Neural progenitor cell (in vitro differentiated cells): ENCODE measurements at places on chromosomes 16 and 17. TPM values are rescaled to one million over a fixed set of nuclear protein-coding genes. Genes with fewer than 3 reads are reported as not detected.

DNA sequence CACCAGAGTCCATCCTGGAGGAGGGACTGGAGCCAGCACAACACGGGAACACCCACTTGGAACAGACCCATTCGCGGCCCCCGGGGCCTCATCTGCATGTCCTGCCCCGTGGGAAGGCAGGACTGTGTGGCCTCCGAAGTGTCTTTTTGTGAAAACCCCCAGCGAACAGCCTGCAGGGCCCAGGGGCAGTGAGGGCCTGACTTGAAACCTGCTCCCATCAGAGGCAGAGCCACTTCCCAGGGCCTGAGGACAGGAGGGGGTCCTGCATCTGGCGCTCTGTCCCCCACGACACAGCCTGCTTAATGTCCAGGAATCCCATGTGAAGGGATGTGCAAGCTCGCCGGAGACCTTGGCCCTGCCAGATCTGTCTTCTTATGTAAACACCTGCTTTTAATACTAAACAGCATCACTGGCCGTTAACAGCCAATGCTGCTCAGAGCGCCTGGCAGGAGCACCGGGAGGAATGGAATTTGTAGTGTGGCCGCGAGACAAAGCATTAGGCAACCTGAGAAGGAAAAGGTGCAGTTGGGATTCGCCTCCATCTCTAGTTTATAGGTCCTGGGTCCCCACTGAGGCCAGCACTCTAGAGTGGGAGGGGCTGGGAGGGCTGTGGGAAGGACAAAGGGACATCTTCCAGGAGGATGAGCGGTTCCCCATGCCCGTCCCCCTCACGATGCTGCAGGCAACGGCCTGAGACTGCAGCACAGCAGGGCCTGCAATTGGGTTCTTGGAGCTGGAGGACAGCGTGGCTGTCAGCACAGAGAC, 9.6 kb upstream of the EVPL start:
- peak; percentile 46 for DNase-seq
- H3K27me3 ChIP-seq, result no peaks in the 10 kb centered on the region
- no peak overlapping the region for H3K4me3 ChIP-seq
- peaks cover 18% of the 10 kb centered on the region for H3K4me1 ChIP-seq
- H3K27ac ChIP-seq, result no peak overlapping the region
- H3K36me3 ChIP-seq, result no peaks in the 10 kb centered on the region

Gene PLXDC1
- 2.1 and 2.5 TPM in 2 replicates for total RNA-seq

DNA sequence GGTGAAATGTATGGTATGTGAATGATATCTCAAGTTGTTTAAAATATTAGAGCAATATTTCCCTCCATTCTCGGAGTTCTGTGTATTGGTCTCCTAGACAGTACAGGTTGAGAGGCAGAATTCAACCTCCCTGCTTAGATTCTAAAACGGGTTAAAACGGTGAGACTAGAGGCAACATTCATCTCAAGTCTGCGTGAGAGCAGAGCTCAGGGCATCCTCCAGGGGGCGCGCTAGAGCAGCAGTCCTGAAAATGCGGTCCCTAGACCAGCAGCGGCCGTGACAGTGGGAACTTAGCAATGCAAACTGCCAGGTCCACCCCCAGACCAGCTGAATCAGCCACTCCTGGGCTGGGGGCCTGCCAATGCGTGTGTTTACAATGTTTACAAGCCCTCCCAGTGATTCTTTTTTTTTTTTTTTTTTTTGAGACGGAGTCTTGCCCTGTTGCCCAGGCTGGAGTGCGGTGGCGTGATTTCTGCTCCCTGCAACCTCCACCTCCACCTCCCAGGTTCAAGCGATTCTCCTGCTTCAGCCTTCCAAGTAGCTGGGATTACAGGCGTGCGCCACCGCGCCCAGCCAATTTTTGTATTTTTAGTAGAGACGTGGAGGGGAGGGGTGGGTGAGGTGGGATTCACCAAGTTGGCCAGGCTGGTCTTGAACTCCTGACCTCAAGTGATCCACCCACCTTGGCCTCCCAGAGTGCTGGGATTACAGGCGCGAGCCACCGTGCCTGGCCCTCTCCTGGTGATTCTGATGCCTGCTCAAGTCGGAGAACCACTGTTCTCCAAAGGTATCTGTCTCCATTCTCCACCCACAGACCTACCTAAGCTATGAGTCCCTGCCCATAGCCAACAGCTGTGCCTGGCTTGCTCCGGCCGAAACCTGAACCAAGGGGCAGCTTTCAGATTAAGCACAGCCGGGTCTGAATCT, 24.2 kb downstream of the KLHL36 start:
- H3K4me1 ChIP-seq, result peaks cover 11% of the 10 kb centered on the region
- H3K4me3 ChIP-seq, result no peak overlapping the region
- peak; percentile 78 for DNase-seq
- H3K36me3 ChIP-seq, result no peaks in the 10 kb centered on the region

DNA sequence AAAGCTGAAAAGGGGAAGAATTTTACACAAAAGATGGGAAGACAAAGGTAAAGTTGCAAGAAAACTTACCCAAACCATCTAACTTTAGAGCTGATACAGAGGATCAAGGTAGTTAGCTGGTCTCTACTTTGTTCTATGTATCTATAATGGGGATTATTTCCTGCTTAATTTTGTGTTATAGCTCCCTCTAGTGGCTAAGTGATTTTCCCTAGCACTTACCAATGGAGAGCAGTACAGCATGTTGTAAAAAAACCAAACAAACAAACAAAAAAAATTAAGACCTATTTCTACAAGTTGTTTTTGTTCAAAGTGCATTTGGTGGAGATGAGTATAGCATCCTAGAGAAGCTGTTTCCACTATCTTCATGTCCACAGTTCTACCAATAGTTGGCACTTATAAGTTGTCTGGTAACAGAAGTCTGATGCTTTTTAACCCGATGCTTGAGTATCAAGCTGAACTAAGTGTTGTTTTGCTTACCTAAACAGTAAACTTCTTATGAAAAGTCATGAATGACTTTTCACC, 7.5 kb downstream of the SRSF1 start:
- peak; percentile 78 for DNase-seq
- peaks cover 31% of the 10 kb centered on the region for H3K4me1 ChIP-seq
- peaks cover 20% of the 10 kb centered on the region for H3K36me3 ChIP-seq

DNA sequence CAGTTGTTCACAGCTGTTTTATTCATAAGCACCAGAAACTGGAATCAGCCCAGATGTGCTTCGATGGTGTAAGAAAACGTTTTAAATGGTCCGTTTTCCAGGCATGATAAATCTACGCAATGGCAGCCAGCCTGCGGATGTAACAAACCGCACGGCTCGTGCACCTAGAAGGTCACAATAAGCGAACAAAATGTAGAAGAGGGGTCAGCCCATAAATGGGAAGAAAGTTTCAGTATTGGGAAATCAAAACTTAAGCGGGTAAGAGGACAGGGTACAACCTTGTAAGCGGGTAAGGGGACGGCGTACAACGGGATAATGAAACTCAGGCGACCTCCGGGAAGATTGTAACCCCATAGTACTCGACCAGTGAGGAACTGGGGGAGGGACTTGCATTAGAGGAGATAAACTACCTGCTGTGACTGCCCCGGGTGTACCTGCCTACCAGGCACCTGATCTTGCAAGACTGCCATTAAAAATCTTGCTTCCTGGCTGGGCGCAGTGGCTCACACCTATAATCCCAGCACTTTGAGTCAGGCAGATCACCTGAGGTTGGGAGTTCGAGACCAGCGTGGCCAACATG, 66.6 kb downstream of the ANKRD11 start:
- no peak for DNase-seq
- peaks cover 18% of the 10 kb centered on the region for H3K4me1 ChIP-seq
- no peaks in the 10 kb centered on the region for H3K27me3 ChIP-seq
- H3K27ac ChIP-seq, result no peak overlapping the region

Gene HIC1
- total RNA-seq, result 0.62 TPM in 1 of 2 replicates, not detected in the other

DNA sequence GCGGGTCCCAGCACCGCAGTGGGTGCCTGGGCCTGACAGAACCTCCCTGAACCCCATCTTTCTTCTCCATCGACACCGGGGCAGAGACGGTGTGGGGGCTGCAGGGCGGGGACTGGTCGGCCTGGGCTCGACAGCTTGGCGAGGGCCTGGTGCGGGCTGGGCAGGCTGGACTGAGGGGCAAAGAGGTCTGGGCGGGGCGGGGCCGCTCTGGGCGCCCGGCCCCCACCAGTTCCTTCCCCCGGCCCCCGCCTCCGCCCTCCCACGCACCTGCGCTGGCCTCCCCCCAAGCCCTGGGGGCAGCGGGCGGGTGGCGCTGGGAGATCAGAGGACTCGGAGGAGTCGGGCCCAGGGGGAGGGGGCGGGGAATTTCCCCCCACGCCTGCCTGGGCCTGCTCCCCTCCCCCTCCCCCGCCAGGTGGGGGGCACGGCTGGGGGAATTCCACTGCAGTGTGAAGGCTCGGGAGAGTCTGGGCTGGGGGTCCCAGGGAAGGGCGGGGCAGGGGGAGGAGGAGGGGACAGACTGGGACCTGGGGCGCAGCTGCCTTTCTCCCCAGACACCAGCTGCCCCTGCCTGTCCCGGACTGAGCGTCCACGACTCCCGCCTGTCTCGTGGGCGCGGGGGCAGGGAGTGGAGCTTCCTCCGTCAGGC, 877 bp upstream of the KREMEN2 start:
- H3K27me3 ChIP-seq, result peaks cover 64% of the 10 kb centered on the region
- no peak overlapping the region for H3K27ac ChIP-seq
- peak overlapping the region; percentile 63 for H3K4me3 ChIP-seq
- DNase-seq, result peak; percentile 54
- H3K4me1 ChIP-seq, result peaks cover 18% of the 10 kb centered on the region
- H3K36me3 ChIP-seq, result no peaks in the 10 kb centered on the region

GRCh38 chr16:86455640-86456039, 54.7 kb upstream of the FOXF1 start:
- no peak for DNase-seq
- H3K36me3 ChIP-seq, result no peaks in the 10 kb centered on the region
- H3K27ac ChIP-seq, result no peak overlapping the region

- DNase-seq, result no peak
- peaks cover 6% of the 10 kb centered on the region for H3K27me3 ChIP-seq
- no peak overlapping the region for H3K27ac ChIP-seq
- no peak overlapping the region for H3K4me3 ChIP-seq
- H3K4me1 ChIP-seq, result peaks cover 43% of the 10 kb centered on the region
These were observed 60.9 kb downstream of the RAI1 start for GRCh38 chr17:17742133-17742621.

- no peaks in the 10 kb centered on the region for H3K4me1 ChIP-seq
- no peaks in the 10 kb centered on the region for H3K36me3 ChIP-seq
- no peak for DNase-seq
- no peak overlapping the region for H3K27ac ChIP-seq
- H3K4me3 ChIP-seq, result no peak overlapping the region
These were observed 54.2 kb downstream of the BEAN1 start for GRCh38 chr16:66481081-66481942.

DNA sequence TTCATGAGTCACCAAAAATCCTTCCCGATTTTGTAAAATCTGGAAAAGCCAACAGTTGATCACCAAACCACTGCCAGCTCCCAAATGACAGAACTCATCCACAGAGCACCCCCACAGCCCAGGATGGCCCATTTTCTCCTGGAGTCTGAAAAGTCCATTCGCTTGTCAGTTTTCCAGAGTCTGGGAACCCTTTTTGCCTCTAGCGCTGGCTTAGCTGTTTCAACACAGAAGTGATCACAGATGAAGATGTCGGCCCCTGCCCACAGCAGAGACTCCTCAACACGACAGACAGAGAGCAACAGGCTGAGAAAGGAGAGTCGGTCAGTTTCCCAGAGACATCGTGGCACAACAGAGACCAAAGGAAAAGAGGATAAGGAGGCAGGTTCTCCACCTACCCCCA, 66.4 kb downstream of the NXN start:
- no peak for DNase-seq
- H3K27ac ChIP-seq, result no peak overlapping the region
- no peaks in the 10 kb centered on the region for H3K27me3 ChIP-seq
- H3K4me3 ChIP-seq, result no peak overlapping the region

Gene TRAPPC1
- 9.8 and 30.9 TPM in 2 replicates for total RNA-seq

Gene CD68
- 0.95 TPM in 1 of 2 replicates, not detected in the other for total RNA-seq

- no peak for DNase-seq
- no peak overlapping the region for H3K27ac ChIP-seq
- H3K36me3 ChIP-seq, result no peaks in the 10 kb centered on the region
- H3K27me3 ChIP-seq, result no peaks in the 10 kb centered on the region
- no peaks in the 10 kb centered on the region for H3K4me1 ChIP-seq
These were observed 37.6 kb downstream of the VMP1 start for GRCh38 chr17:59745040-59745439.

Gene ORC6
- total RNA-seq, result 95.3 and 122 TPM in 2 replicates

GRCh38 chr16:25988084-25988483, 296.3 kb downstream of the HS3ST4 start:
- no peak overlapping the region for H3K4me3 ChIP-seq
- no peak for DNase-seq
- no peaks in the 10 kb centered on the region for H3K4me1 ChIP-seq
- H3K27me3 ChIP-seq, result no peaks in the 10 kb centered on the region
- no peak overlapping the region for H3K27ac ChIP-seq

- no peaks in the 10 kb centered on the region for H3K36me3 ChIP-seq
- no peak overlapping the region for H3K4me3 ChIP-seq
- H3K4me1 ChIP-seq, result peaks cover 4% of the 10 kb centered on the region
- no peak overlapping the region for H3K27ac ChIP-seq
- no peaks in the 10 kb centered on the region for H3K27me3 ChIP-seq
These were observed 284.1 kb downstream of the SOX9 start for GRCh38 chr17:72404872-72405271.

GRCh38 chr16:50093607-50094539, 28.1 kb downstream of the HEATR3 start:
- H3K27ac ChIP-seq, result no peak overlapping the region
- H3K36me3 ChIP-seq, result no peaks in the 10 kb centered on the region
- no peaks in the 10 kb centered on the region for H3K27me3 ChIP-seq
- H3K4me1 ChIP-seq, result no peaks in the 10 kb centered on the region
- H3K4me3 ChIP-seq, result no peak overlapping the region

GRCh38 chr17:33387406-33387805, 94.3 kb upstream of the ASIC2 start:
- no peaks in the 10 kb centered on the region for H3K36me3 ChIP-seq
- H3K27ac ChIP-seq, result no peak overlapping the region
- no peak overlapping the region for H3K4me3 ChIP-seq
- DNase-seq, result no peak
- H3K4me1 ChIP-seq, result no peaks in the 10 kb centered on the region
- H3K27me3 ChIP-seq, result no peaks in the 10 kb centered on the region

GRCh38 chr16:67024384-67025209, 4.4 kb upstream of the CBFB start:
- H3K27ac ChIP-seq, result no peak overlapping the region
- DNase-seq, result no peak
- H3K4me3 ChIP-seq, result no peak overlapping the region
- no peaks in the 10 kb centered on the region for H3K4me1 ChIP-seq
- no peaks in the 10 kb centered on the region for H3K27me3 ChIP-seq
- H3K36me3 ChIP-seq, result no peaks in the 10 kb centered on the region

DNA sequence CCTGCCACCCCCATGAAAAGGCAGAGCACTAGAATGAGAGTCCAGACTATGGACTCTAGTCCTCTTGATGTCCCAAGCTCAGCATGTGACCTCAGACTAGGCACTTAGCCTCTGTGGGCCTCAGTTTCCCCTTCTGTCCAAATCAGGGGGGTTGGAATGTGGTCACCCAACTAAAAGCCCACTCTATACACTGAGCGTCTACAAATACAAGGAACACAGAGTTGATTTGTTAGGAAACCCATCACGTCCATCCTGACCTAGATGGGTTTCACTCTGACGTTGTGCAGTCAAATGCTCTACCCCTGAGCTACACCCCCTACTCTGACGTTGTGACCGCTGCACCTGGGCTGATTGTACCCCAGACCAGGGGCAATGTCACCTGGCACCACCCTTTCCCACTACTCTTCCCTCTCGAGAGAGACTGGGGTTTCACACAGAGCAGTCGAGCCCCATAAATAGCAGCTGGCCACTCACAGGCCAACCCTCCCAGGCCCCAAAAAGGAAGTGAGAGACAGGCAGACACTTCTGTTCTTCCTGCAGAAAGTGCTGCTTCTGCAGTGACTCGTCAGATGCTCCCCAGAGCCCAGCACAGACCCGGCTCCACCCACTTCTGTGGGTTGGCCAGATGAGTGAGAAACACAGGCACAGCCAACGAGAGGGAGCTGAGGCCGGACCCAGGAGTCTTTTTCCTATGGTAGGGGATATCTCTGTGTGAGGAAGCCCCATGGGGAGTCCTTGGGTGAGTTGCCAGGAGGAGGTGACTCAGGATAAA, 16.1 kb upstream of the TNFRSF13B start:
- H3K27me3 ChIP-seq, result no peaks in the 10 kb centered on the region
- H3K27ac ChIP-seq, result no peak overlapping the region
- no peaks in the 10 kb centered on the region for H3K36me3 ChIP-seq
